ENCODE measurements at places on chromosomes 6 and 20. TPM values are rescaled to one million over a fixed set of nuclear protein-coding genes. Genes with fewer than 3 reads are reported as not detected.

The CDH4 gene
- total RNA-seq: under 0.01 TPM

The ADTRP gene
- total RNA-seq: 1.8 TPM

The TCF21 gene
- total RNA-seq: 0.20 TPM

The SYCP2L gene
- total RNA-seq: under 0.01 TPM

The C6orf141 gene
- total RNA-seq: 6.5 TPM

The LSM2 gene
- total RNA-seq: 48.9 TPM

The POPDC3 gene
- 23.7 TPM for total RNA-seq

The PACSIN1 gene
- total RNA-seq: not detected

The NKX2-2 gene
- total RNA-seq: 0.20 TPM

The BEND6 gene
- total RNA-seq: 9.6 TPM

The CTCFL gene
- not detected for total RNA-seq

The SLC22A2 gene
- total RNA-seq: not detected

The RUNX2 gene
- 5.1 TPM for total RNA-seq

The ADGRF5 gene
- 0.37 TPM for total RNA-seq

The VGLL2 gene
- not detected for total RNA-seq

The NR2E1 gene
- not detected for total RNA-seq

The ZNFX1 gene
- 33.4 TPM for total RNA-seq

The MAP7 gene
- total RNA-seq: 0.37 TPM

The MAS1L gene
- total RNA-seq: not detected

The LY6G6C gene
- total RNA-seq: not detected

The ACOT8 gene
- total RNA-seq: 30.1 TPM

The PLA2G7 gene
- not detected for total RNA-seq

The SLC17A4 gene
- not detected for total RNA-seq

The CST1 gene
- total RNA-seq: not detected

The MUC21 gene
- not detected for total RNA-seq

The UNC5CL gene
- under 0.01 TPM for total RNA-seq

The MTO1 gene
- total RNA-seq: 32.0 TPM

The PCED1A gene
- total RNA-seq: 27.9 TPM

The TMEM200A gene
- total RNA-seq: 4.1 TPM

The SPATS1 gene
- not detected for total RNA-seq

The BACH2 gene
- 0.59 TPM for total RNA-seq

The HCRTR2 gene
- not detected for total RNA-seq

The GABRR1 gene
- total RNA-seq: not detected
